ENCODE measurements at places on chromosomes 12 and 14.

- no peak for DNase-seq
Observed at GRCh38 chr12:14356147-14356546, 9.3 kb upstream of the ATF7IP start.

DNA sequence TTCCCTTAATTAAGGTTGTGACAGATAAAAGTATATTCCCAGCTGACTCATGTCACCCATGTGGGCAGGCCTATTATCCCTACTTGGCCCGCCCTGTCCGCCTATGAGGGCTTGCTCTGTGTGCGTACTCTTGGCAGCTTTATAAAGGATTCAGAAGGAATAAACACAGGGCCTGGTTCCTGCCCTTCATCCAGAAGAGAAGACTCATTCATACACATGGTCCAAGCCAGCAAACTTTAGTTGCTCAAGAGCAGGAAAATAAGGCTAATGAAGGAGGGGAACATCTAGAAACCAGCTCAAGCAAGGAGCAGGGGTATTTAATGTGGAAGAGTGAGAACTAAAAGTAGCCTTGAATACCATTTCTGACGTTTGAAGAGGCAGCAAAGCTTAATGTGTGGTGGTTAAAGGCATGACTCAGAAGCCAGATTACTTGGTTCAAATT is 141.9 kb downstream of the CRADD start:
- DNase-seq = no peak

DNA sequence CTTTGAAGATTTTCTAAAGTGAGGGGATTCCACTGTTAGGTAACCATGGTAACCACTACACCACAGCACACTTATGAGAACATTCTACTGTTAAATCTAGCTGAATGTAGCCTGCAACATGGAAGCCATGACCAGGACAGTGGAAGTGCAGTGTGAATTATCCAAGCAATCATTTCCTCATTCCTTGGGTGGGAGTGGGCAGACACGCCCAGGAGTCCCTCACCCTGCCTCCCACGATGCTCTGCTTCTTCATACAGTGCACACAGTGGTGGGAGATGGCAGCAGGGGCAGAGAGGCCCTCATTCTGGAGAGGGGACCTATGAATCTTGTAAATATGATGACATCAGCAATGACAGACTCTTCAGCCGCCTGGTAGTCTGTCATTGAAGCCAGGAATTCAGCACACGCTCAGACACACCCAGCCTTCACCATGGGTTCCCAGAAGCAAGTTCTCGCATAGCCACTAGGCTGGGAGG is 70.1 kb upstream of the HOXC13 start:
- DNase-seq = no peak

- no peak for DNase-seq
Observed at GRCh38 chr14:47300796-47301195, 374.6 kb downstream of the MDGA2 start.

DNA sequence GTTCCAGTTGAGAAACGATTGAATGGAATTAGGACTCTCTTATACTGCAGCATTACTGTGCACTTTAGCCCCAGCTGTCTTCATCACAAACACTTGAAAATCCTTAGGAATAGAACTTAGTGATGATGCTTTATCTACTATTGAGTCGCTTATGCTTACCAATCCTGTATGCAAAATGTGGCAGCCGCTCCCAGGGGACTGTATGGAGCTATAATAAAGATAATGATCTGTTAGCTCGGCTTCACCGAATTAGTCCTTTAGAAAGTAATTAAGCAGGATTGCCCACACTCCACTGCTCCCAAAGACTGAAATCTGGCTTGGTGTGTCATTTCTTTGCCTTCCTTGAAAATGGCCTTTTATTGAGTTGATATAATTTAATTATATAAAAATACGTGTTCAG is 10.6 kb downstream of the EML1 start:
- no peak for DNase-seq

GRCh38 chr14:105367116-105368031 is 31.0 kb upstream of the TEX22 start:
- DNase-seq = no peak

- DNase-seq = no peak
Observed at GRCh38 chr14:76289276-76289675, 86.7 kb upstream of the ESRRB start.

DNA sequence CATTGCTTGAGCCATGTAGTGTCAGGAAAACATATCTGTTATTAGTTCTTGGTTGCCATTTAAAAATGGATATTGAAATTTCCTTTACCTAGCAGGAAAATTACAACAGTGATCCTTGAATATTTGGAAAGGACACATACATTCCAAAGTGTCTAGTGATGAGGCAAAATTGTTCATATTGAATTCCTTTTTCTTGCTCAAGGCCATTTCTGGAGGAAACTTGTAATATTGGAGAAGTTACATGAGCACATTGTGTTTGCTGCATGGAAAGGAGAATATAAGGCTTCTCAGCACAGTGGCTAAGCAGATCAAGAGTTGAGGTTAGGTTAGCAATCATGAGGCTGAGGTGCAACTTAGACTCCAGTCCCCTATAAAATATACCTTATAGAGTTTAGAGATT is 121.9 kb downstream of the PDE3A start:
- DNase-seq = no peak

- DNase-seq = no peak
Observed at GRCh38 chr12:107377596-107378385, 284.4 kb upstream of the CRY1 start.

DNA sequence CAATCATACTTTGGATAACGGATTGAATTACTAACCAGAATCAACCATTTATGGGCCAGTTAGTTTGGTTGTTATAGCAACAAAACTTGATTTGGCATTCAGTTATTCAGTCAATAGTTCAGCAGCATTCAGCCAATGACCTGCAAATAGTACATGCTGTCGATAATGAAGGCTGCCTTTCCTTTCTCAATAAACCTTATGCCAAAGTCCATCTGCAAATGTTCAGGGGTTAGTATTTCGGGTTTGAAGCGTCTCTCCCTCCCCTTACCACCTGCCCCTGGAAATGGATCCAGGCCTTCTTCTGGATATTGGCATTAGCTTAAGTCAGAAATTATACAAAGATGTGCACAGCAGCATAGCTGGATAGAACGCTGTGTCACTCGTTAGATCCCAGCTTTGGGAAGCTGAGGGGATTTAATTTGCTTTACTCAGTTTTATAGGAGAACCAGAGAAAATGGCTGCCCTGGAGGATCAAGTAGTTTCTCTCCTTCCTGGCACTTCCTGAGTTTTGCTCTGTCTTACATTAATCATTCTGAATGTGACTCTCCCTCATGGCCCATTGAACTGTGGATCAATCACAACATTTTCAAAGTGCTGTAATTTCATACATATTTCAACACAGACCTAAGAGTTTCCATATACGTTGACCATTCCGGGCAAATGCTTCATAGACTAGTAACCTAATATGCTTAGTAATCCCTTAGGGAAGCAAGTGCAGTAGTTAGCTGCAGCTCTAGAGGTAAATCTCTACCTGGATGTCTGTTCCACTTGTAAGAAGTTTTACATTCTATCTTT is 46.7 kb upstream of the PTPRR start:
- no peak for DNase-seq

- DNase-seq = no peak
Observed at GRCh38 chr14:51333901-51334521, 94.0 kb downstream of the TMX1 start.

GRCh38 chr12:106425061-106425702 is 67.6 kb downstream of the POLR3B start:
- no peak for DNase-seq

DNA sequence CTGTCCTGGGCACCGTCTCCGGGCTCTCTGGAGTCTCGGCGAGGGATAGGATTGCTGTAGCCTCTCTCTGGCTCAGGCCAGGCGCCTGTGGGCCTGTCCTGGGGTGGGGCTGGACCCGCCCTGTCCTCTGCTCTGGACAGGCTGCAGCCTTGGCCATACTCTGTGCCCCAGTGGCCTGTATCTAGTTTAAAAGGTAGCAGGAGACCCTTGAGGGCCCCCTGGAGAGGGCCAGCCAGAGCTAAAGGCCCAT is 1.8 kb downstream of the KIF26A start:
- no peak for DNase-seq

DNA sequence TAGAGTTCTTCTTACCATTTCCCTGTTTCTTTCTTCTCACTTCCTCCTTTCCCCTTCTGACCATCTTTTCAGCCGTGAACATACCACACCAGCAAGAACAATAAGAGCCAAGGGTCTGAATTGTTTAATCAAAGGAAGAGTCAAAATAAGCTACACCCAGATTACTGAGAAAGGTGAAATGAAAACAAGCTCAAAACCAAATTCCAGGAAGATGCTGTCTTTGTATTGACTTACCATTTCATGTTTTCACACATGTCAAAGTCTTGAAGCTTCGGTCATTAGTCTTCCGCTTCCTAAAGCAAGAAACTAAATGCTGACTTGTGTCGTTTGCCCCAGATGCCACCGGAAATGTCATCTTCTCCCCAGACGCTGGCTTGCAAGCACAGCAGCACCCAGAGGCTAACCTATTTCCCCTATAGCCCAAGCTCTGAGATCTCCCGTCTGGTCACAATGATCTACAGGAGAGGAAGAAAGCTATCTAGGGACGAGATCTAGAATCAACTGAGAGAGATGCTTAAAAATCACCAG is 136.5 kb upstream of the AMIGO2 start:
- DNase-seq = no peak

GRCh38 chr14:22668417-22668816 is 24.3 kb upstream of the OR6J1 start:
- no peak for DNase-seq

DNA sequence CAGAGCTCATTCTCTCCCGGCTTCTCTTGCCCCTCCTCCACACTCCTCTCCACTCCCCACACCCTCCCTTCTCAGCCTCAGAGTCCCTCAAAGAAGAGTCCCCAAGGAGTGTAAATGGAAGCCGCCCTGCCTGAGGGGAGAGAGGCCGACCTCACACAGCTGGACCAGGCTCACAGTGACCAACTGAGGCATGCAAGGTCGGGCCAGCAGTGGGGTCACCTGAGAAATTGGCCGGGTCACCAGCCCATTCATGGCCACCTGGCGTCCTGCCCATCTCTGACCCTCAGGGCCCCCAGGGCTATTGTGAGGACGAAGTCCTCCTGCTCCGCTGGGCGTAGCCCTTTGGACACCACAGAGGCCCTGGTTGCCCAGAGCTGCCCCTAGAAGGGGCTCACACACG is 49.5 kb upstream of the NUAK1 start:
- no peak for DNase-seq

DNA sequence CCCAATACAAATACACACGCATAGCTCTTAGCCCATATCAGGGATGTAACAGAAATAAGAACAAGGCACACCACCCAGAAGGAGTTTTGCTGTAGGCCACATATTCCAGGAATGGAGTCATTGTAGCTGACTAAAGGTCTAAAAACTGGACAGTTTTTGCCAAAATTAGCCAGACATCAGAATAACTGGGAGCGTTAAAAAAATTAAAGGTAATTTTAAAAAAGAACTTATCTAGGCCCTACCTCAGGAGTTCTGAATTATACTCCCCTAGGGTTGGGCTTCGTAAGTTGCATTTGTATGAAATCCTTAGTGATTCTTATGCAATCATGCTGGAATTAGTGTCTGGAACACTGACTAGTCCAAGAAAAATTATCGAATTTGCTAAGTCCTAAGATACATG is 987.7 kb downstream of the GALC start:
- DNase-seq = no peak

DNA sequence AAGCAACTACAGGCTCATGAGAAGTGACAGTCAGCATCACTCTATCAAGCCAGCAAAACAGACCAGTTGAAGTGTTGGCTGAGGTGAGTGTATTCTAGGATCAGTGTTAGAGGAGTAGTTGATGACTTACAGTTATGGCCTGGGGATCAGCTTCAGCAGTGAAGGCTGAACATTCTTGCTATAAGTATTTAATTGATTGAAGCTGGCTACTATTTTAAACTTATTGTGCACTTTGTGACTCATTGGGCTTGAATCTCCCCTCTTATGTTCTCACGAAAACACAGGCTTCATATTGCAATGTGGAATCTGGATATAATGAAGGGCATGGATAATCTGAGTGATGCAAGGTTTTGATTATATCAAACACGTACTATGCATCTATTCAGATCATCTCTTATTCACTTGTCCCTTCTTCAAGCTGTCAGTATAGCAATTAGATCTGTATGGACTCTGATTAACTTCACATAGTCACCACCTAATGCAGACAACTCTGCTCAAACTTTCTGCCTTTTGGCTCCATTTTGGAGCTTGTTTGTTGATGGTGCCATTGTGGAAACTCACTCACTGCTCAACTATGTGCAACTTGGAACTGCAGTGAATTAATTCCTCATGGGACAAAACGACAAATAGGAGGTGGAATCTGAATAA is 309.2 kb downstream of the SLC16A7 start:
- DNase-seq = no peak

GRCh38 chr12:53533471-53533870 is 26.2 kb upstream of the NPFF start:
- DNase-seq = no peak

GRCh38 chr12:78530100-78530765 is 334.3 kb upstream of the SYT1 start:
- DNase-seq = no peak

DNA sequence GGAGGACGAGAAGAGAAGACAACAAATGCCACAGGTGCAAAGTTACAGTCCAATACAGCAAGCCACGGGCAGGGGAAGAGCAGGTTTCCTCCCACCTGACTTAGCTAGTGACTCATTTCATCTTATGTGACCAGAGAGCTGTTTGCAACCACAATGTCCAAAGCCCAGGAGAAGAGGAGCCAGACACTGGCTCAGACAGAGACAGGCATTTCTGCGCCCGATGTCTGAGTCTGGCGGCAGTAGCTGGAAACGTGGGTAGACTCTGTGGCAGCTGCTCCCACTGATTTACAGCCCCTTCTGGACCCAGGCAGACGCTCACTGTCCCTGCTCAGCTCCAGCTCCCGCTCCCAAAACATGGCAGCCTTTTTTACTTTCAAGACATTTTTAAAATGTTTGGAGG is 60.0 kb downstream of the CHGA start:
- no peak for DNase-seq

GRCh38 chr12:78863482-78864402 is 832 bp upstream of the SYT1 start:
- DNase-seq = no peak

- DNase-seq = no peak
Observed at GRCh38 chr14:94582851-94583250, 1.6 kb downstream of the SERPINA5 start.

DNA sequence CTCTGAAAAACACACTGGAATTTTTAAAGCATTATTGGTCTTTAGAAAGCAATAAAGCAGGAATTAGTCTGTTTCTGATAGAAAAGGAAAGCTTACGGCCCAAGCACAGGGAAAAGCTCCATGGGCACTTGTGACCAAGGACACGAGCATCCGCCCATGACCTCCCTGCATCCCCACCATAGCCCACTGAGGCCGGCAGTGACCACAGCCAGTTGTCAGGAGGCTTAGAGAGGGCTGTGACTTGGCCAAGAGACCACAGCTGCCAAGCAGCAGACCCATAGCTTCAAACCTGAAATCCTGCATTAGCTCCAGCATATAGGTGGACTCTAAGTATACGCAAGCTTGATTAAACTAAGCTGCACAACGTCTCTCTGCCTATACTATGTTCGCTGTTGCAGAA is 8.9 kb downstream of the SETD3 start:
- no peak for DNase-seq

DNA sequence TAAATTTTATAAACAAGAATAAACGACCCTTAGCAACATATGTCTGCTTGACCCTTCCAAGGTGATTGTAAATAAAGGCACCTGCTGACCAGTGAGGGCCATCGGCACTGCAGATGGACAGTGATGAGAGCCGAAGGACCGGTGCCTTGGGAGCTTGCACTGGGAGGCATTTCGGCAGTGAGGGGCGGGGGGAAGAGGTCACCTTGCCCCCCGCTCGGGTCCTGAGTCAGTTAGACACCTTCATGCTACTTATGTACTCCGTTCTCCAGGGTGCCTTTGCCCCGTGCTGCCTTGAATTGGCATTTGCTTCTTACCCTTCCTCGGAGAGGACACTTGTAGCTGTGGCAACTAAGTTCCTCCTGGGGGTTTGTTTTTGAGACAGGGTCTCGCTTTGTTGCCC is 23.0 kb downstream of the MMAB start:
- DNase-seq = no peak
